ENCODE measurements at places on chromosomes 5 and 9. TPM values are rescaled to one million over a fixed set of nuclear protein-coding genes. Genes with fewer than 3 reads are reported as not detected.

- H3K4me3 ChIP-seq: no peak overlapping the region
- no peaks in the 10 kb centered on the region for H3K4me1 ChIP-seq
- DNase-seq: no peak
- H3K27me3 ChIP-seq: peaks cover 54% of the 10 kb centered on the region
- H3K27ac ChIP-seq: no peak overlapping the region
- no peaks in the 10 kb centered on the region for H3K36me3 ChIP-seq
Measured at GRCh38 chr9:133959171-133959570, 33.0 kb downstream of the VAV2 start.

DNA sequence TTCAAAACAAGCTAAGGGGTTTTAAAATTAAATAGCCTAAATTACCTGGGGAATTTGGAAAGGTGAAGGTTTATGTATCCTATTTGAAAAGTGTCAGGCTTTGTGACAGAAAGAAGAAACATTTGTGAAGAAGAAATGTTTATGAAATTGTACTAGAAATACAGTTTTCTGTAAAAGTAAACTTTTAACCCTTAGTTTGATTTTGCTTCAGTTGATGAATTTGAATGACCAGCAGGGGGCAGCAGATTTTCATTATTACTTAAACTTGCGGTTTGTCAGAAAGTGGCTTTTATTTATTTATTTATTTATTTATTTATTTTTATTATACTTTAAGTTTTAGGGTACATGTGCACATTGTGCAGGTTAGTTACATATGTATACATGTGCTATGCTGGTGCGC lies 58.1 kb downstream of the NNT start:
- H3K27me3 ChIP-seq: no peaks in the 10 kb centered on the region
- no peak for DNase-seq
- no peaks in the 10 kb centered on the region for H3K4me1 ChIP-seq
- no peak overlapping the region for H3K27ac ChIP-seq

- H3K4me3 ChIP-seq: no peak overlapping the region
- H3K4me1 ChIP-seq: no peaks in the 10 kb centered on the region
- H3K27ac ChIP-seq: no peak overlapping the region
- no peaks in the 10 kb centered on the region for H3K27me3 ChIP-seq
Measured at GRCh38 chr5:50738864-50739263, 72.4 kb downstream of the PARP8 start.

- no peak overlapping the region for H3K27ac ChIP-seq
- H3K36me3 ChIP-seq: no peaks in the 10 kb centered on the region
- peaks cover 5% of the 10 kb centered on the region for H3K4me1 ChIP-seq
- no peak for DNase-seq
- H3K27me3 ChIP-seq: no peaks in the 10 kb centered on the region
Measured at GRCh38 chr9:5951686-5952211, 61.1 kb downstream of the MLANA start.

- H3K4me1 ChIP-seq: no peaks in the 10 kb centered on the region
- no peak overlapping the region for H3K4me3 ChIP-seq
- H3K36me3 ChIP-seq: no peaks in the 10 kb centered on the region
- DNase-seq: no peak
Measured at GRCh38 chr5:31962871-31963307, 211.2 kb downstream of the GOLPH3 start.

GRCh38 chr9:110356639-110357395 lies 19.2 kb upstream of the TXNDC8 start:
- H3K36me3 ChIP-seq: no peaks in the 10 kb centered on the region
- no peak for DNase-seq
- H3K27me3 ChIP-seq: no peaks in the 10 kb centered on the region
- no peak overlapping the region for H3K4me3 ChIP-seq

DNA sequence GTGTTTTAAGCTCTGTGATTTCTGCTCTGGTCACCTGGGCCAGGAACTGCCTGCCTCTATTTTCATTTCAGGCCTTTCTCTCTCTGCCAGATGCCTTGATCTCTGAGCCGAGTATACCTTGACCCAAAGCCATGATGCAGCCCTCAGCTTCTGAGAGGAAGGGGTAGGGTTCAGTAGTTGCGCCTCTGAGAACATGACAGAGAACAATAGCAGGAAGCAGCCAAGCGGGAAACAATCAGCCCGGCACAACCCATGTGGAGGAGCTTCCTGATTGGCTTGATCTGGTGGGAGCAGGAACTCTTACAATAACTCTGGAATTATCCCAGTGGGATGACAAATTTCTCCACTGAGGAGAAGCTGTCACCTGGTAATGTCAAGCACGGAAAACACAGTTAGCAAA lies 127.4 kb downstream of the PALM2AKAP2 start:
- H3K4me3 ChIP-seq: no peak overlapping the region
- no peak overlapping the region for H3K27ac ChIP-seq
- no peaks in the 10 kb centered on the region for H3K27me3 ChIP-seq
- H3K4me1 ChIP-seq: no peaks in the 10 kb centered on the region
- no peaks in the 10 kb centered on the region for H3K36me3 ChIP-seq

DNA sequence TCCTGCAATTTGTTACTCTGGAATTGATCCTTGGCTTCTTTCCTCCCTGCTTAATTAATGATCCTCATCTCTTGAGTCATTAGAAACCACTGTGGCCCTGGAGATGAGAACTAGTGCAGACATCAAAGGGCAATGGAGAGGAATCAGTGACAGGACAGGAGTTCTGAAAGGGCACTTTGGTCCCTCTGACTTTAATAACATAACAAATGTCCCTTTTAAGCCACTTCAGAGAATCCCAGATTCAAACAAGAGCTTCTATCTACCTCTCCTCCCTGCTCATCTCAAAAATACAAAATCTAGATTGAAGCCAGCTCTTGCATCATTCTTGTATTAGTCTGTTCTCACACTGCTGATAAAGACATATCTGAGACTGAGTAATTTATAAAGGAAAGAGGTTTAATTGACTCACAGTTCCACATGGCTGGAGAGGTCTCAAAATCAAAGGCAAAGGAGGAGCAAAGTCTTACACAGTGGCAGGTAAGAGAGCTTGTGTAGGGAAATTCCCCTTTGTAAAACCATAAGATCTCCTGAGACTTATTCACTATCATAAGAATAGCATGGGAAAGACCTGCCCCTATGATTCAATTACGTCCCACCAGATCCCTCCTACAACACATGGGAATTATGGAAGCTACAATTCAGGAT lies 139.1 kb downstream of the PLPPR1 start:
- H3K4me1 ChIP-seq: no peaks in the 10 kb centered on the region
- DNase-seq: no peak
- no peak overlapping the region for H3K27ac ChIP-seq

- DNase-seq: no peak
- H3K27ac ChIP-seq: no peak overlapping the region
- H3K4me3 ChIP-seq: no peak overlapping the region
- peaks cover 8% of the 10 kb centered on the region for H3K27me3 ChIP-seq
- H3K4me1 ChIP-seq: no peaks in the 10 kb centered on the region
- no peaks in the 10 kb centered on the region for H3K36me3 ChIP-seq
Measured at GRCh38 chr9:120971938-120972337, 45.3 kb upstream of the TRAF1 start.

GRCh38 chr5:6761333-6761732 lies 48.1 kb downstream of the TENT4A start:
- H3K4me1 ChIP-seq: peaks cover 8% of the 10 kb centered on the region
- H3K4me3 ChIP-seq: no peak overlapping the region
- no peak for DNase-seq
- H3K36me3 ChIP-seq: peaks cover 20% of the 10 kb centered on the region
- no peaks in the 10 kb centered on the region for H3K27me3 ChIP-seq

GRCh38 chr5:166991601-166992000 lies 1299.8 kb upstream of the WWC1 start:
- no peaks in the 10 kb centered on the region for H3K27me3 ChIP-seq
- no peaks in the 10 kb centered on the region for H3K4me1 ChIP-seq
- no peak for DNase-seq
- H3K36me3 ChIP-seq: no peaks in the 10 kb centered on the region

DNA sequence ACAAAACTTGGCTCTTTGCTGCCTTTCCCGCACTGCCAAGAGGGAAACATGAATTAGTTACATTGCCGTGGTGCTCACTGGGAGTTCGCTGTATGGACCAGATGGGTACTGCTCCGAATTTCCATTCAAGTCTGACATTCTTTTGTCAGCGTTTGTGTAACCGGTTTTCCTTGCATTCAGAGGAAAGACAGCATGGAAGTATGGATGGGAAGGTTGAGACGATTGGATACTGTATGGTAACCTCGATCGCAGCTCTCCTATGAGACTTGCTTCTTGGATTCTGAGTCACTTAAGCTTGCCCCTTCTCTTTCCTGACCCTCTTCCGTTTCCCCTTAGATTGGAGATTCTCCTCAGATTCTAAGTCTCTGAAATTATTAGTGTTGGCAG lies 625 bp upstream of the UBLCP1 start:
- H3K27me3 ChIP-seq: no peaks in the 10 kb centered on the region
- H3K36me3 ChIP-seq: peaks cover 4% of the 10 kb centered on the region
- no peak for DNase-seq
- peaks cover 4% of the 10 kb centered on the region for H3K4me1 ChIP-seq

DNA sequence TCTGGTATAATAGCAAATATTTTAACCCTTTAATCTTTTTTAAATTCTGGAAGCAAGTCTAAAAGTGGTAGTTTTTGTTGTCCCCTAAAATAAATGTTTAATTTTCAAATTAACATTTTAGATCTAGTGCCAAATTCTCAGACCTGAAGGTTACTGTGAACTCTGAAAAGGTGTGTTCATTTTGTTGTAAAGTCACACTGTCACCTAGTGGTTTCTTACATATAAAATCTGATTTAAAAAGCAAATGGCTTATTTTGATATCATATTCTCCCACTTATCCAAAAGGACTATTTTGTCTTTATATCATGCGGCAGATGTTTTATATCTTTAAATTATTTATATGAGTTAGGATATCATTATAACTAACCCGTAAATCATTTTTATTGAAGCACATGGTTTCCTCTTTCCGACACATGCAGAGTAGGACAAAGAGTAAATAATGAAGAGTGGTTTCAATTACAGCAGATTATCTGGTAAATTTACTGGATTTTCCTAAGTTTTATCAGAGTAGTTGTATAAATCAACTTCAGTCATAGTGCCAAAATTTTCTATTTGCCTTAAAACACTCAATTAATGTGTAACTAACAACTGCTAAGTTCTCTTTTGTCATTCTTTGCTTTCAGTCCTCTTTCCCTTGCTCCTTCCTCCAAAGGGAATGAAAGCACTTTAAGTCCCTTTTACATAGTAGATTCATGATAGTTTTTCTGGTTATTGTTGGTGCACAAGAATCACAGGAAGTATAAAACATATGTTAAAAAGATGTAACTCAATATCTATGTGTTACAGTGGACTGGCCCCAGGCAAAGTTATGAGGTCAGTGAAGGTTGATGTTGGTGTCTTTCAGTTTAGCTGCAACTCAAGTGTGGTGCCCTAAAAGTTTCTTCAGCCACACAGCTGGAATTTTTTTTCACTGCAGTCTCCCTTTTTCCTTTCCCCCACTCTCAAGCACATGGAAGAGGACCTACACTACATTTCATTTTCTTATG lies 189.6 kb downstream of the COX7C start:
- DNase-seq: no peak
- H3K4me3 ChIP-seq: no peak overlapping the region
- no peaks in the 10 kb centered on the region for H3K36me3 ChIP-seq
- no peaks in the 10 kb centered on the region for H3K4me1 ChIP-seq
- H3K27ac ChIP-seq: no peak overlapping the region
- no peaks in the 10 kb centered on the region for H3K27me3 ChIP-seq

DNA sequence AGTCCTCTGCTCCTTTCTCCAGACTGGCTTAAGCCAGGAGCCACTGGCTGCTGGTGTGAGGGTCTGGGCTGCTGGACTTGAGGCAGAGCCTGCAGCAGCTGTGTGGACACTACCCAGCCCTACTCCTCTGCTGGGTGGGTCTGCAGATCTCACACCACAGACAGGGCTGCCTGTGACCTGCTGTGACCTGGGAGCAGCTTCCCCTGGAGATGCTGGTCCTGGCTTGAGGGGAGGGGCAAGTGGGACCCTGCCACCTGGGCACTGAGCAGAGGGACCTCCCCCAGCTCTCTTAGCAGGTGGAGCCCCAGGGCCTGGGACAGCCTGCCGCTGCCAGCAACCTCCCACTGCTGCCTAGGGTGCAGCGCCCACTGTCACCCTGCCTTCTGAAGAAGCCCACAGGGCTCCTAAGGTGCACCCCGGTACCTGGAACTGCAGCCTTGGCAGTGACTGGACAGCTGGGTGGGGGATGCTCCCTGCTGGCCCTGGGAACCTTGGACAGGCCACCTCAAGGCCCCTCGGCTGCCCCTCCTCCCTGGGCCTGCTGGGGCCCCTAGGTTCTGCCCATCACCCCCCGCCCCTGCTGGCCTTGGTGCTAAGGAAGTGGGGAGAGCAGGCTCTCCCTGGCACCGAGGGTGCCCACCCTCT lies 9.1 kb downstream of the CACFD1 start:
- no peak overlapping the region for H3K4me3 ChIP-seq
- H3K4me1 ChIP-seq: no peaks in the 10 kb centered on the region
- no peaks in the 10 kb centered on the region for H3K36me3 ChIP-seq
- H3K27ac ChIP-seq: no peak overlapping the region
- no peak for DNase-seq
- H3K27me3 ChIP-seq: peaks cover 13% of the 10 kb centered on the region

GRCh38 chr9:122286764-122287163 lies 22.1 kb downstream of the MRRF start:
- no peak overlapping the region for H3K4me3 ChIP-seq
- H3K27ac ChIP-seq: no peak overlapping the region
- H3K27me3 ChIP-seq: no peaks in the 10 kb centered on the region
- no peaks in the 10 kb centered on the region for H3K4me1 ChIP-seq

- H3K4me1 ChIP-seq: peaks cover under 1% of the 10 kb centered on the region
- no peaks in the 10 kb centered on the region for H3K27me3 ChIP-seq
- no peak for DNase-seq
- H3K36me3 ChIP-seq: peaks cover 16% of the 10 kb centered on the region
Measured at GRCh38 chr5:172886974-172887501, 53.0 kb downstream of the ERGIC1 start.

DNA sequence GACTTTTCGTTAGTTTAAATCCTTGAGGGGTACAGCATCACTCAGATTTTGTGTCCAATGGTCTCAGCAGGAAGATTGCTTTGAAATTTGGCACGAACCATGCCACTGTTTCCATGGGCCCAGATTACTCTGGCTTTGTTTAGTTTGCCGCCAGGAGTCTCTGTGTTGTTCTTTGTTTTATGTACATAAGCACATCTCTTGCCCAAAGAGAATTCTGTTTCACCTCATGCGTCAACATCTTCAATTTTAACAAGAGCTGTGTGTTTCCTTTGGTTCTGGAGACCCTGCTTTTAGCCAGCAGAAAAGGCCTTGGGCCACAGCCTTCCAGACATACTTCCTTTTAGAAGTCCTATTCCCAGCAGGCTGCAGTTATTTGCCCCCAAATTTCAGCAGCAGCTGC lies 62.4 kb downstream of the TNPO1 start:
- no peak for DNase-seq
- H3K4me3 ChIP-seq: no peak overlapping the region
- H3K4me1 ChIP-seq: no peaks in the 10 kb centered on the region
- H3K27me3 ChIP-seq: no peaks in the 10 kb centered on the region
- H3K36me3 ChIP-seq: peaks cover 96% of the 10 kb centered on the region
- H3K27ac ChIP-seq: no peak overlapping the region

GRCh38 chr5:91390268-91390667 lies 7.2 kb upstream of the ARRDC3 start:
- no peaks in the 10 kb centered on the region for H3K36me3 ChIP-seq
- H3K4me3 ChIP-seq: no peak overlapping the region
- no peak overlapping the region for H3K27ac ChIP-seq
- no peak for DNase-seq

The CCL28 gene
- total RNA-seq: not detected

The ABO gene
- 15.3 TPM for total RNA-seq

The ATP10B gene
- 0.04 TPM for total RNA-seq

The DNLZ gene
- 25.8 TPM for total RNA-seq

The SHISAL2B gene
- not detected for total RNA-seq

The BAAT gene
- total RNA-seq: 0.27 TPM

The ADAMTS16 gene
- total RNA-seq: 0.07 TPM

The RAB3C gene
- not detected for total RNA-seq

The PROP1 gene
- total RNA-seq: not detected

The RGS7BP gene
- not detected for total RNA-seq

The MIER3 gene
- total RNA-seq: 17.8 TPM

The PCDHB4 gene
- not detected for total RNA-seq

The CEL gene
- 3.0 TPM for total RNA-seq

The FAXDC2 gene
- total RNA-seq: 13.1 TPM

The NXNL2 gene
- total RNA-seq: not detected

Measured in K562 (cell line).